ENCODE measurements at places on chromosomes 11 and 22. TPM values are rescaled to one million over a fixed set of nuclear protein-coding genes. Genes with fewer than 3 reads are reported as not detected.

The OR10G4 gene
- polyA plus RNA-seq: not detected

GRCh38 chr11:17641792-17642350 is 77.5 kb upstream of the MYOD1 start:
- no peak for DNase-seq

- DNase-seq: peak; percentile 23
Measured at GRCh38 chr11:83544846-83545245, 258.7 kb upstream of the CCDC90B start.

DNA sequence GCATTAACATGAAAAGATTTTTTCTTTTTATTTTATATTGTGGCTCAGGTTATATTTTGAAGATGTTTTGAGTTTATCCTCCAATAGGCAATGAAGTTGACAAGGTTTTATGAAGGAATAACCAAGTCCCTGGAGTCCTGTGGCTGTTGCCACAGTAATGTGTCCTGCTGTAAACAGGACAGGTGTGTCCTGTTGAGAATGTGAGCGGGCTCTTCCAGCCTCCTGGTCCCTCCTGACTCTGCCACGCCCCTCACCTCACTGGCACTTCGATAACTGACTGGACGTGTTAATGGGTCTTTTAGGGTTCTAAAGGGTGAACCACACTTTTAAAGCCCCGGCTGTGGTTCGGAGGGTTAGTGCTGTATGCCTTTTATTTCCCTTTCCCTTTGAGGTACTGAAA is 47.8 kb upstream of the OR4B1 start:
- no peak for DNase-seq

DNA sequence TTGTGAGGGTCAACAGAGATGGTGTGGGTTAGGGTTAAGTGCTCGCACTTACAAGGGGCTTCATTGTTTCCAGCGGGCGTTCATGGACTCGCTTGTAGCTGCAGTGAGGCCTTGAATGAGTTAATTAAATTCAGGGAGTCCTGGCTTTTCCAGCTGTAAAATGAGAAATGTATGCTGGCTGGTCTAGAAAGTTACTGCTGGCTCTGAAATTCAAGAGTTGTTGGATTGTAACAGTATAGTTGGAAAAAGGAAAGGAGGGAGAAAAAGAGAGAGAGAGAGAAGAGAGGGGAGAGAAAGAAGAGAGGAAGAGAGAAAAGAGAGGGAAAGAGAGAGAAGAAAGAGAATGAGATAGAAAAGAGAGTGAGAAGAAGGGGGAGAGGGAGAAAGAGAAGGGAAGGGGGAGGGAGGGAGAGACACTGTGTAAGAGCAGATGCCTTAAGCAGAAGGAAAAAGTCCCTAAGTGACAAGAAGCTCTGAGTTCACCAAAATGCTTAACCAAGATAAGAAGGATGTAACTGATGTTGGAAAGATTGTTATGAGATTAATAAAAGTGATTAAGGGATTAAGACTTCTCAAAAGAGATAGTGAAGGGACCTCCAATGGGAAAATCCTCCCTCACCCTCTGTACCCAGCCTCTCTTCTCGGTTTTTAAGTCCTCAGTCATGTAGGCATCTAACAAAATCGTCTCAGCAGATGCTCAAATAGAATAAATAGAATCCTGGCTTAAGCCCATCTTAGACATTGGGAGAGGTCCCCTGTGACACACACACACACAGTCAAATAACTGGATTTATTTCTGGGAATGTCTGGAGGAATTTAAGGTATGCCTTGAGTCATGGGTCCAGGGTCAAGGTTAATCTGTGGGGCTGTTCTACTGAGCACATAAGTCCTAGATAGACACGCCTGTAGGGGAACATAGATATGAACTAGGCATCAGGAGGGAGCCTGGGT is 477.9 kb downstream of the MIAT start:
- no peak for DNase-seq

DNA sequence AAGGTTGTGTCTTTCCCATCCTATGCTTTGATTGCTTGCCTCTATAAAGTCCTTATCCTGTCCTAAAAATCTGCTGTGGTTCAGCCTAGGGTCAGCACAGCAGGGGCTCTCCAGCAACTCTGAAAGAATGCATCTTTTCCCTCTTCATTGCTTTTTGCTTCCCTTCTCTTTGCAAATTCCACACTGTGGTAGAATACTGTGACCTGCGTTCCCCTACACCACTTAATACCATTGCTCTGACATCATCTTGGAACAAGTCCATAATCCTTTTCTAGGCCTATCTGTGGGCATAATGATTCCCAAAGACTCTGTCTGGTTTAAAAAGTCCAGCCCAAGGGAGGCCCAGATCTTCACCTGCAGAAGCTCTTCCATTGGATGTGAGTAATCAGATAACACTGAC is 177.7 kb downstream of the NAV2 start:
- DNase-seq: no peak

DNA sequence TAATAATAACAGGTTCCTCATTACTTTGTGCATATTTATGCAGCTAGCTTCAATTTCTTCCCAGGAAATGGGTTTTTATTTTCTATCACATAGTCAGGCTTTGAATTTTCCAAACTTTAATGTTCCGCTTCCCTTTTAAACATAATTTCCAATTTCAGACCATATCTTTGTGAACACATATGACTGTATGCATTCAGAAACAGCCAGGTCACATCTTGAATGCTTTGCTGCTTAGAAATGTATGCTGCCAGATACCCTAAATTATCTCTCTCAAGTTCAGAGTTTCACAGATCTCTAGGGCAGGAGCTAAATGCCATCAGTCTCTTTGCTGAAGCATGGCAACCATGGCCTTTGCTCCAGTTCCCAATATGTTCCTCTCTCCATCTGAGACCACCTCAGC is 2203.8 kb downstream of the LRRC4C start:
- DNase-seq: no peak

GRCh38 chr22:40018051-40018450 is 23.3 kb downstream of the FAM83F start:
- DNase-seq: no peak
